Mammary epithelial cell (primary cell): ENCODE measurements at places on chromosomes 3 and 15. TPM values are rescaled to one million over a fixed set of nuclear protein-coding genes. Genes with fewer than 3 reads are reported as not detected.

The VGLL4 gene
- 77.3 TPM for total RNA-seq

The SELENOT gene
- 125 TPM for total RNA-seq

The ACY1 gene
- total RNA-seq: 107 and 170 TPM in 2 replicates

The RBP2 gene
- not detected in 2 replicates for total RNA-seq

The CHRNA3 gene
- not detected for total RNA-seq

The TGM5 gene
- not detected in 2 replicates for total RNA-seq

The LRRC3B gene
- not detected in 2 replicates for total RNA-seq

The LHFPL4 gene
- total RNA-seq: not detected

The REC114 gene
- total RNA-seq: not detected in 2 replicates

The SLC2A2 gene
- not detected for total RNA-seq

The RAB43 gene
- 21.6 and 30.5 TPM in 2 replicates for total RNA-seq

The C2CD4A gene
- total RNA-seq: not detected

The ST3GAL6 gene
- 7.0 TPM for total RNA-seq
